Activated CD4-positive, alpha-beta T cell treated with anti-CD3 and anti-CD28 coated beads for 36 hours (primary cell): ENCODE measurements at places on chromosomes 2 and 18. TPM values are rescaled to one million over a fixed set of nuclear protein-coding genes. Genes with fewer than 3 reads are reported as not detected.
A peak's percentile ranks its signal among the peaks of the same experiment; 100 is the strongest.

The REL gene
- total RNA-seq = 55.9 TPM

GRCh38 chr2:153519257-153519875 lies 40.8 kb upstream of the RPRM start:
- peak; percentile 74 for DNase-seq

DNA sequence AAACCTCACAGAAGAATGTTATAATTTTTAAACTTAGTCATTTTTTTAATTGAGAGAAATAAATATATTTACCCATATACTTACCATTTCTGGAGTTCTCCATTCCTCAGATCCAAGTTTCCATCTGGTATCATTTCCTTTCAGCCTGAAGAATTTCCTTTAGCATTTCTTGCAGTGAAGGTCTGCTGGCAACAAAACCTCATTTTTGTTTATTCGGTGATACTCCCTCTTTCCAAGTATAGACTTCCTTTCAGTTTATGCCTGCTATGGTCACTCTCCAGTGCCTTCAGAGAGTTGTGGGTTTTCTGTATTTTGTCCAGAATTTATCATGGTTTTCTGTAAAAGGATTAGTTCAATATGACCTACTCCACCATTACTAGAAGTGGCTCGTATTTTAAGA lies 17.0 kb downstream of the WDPCP start:
- no peak for DNase-seq

- peak; percentile 60 for DNase-seq
Measured at GRCh38 chr18:12990123-12990475, 1.1 kb upstream of the CEP192 start.

DNA sequence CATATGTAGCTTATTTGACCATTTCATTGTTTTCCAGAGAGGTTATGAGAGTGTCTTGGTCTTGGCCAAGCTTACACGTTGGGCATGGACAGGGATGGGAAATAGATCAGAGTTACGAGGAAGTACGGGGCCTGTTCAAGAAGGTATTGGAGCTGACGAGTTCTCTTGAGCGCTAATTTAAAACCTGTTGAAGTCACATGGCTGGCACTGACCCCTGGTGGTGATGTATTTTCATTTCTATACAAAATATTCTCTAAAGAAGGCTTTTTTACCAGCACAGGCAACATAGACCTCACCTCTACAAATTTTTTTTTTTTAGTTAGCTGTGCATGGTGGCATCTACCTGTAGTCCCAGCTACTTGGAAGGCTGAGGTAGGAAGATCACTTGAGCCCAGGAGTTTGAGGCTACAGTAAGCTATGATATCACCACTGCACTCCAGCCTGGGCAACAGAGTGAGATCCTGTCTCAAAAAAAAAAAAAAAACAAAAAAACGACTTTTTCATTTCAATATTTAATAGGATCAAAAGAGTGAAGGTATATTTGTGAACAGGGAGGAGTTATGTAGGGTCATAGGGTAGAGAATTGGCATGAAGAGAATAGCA lies 19.6 kb downstream of the UGP2 start:
- peak; percentile 73 for DNase-seq

- DNase-seq = peak; percentile 57
Measured at GRCh38 chr2:189751080-189751658, 11.4 kb downstream of the OSGEPL1 start.

GRCh38 chr18:42196651-42197050 lies 241.6 kb downstream of the PIK3C3 start:
- no peak for DNase-seq

The NEU4 gene
- total RNA-seq = 0.76 TPM

The STARD7 gene
- 173 TPM for total RNA-seq

The CIDEA gene
- not detected for total RNA-seq

DNA sequence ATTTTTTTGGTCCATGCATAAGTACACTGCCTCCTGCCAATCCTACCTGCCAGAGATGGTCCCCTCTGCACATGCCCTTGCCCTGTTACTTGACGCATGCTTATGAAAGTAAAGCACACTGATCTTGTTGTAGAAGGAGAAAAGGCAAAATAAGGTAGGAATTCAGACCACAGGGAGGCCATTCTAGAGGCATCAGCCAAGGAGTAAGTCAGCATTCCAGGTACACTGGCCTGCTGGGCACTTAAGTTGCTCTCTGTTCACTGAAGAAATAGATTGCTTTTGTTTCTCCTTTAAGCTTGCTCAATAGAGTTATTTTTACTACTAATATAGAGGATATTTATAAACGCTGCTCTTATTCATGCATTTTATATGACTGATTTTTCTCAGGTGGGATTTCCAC lies 604.4 kb downstream of the TDRD15 start:
- DNase-seq = no peak

DNA sequence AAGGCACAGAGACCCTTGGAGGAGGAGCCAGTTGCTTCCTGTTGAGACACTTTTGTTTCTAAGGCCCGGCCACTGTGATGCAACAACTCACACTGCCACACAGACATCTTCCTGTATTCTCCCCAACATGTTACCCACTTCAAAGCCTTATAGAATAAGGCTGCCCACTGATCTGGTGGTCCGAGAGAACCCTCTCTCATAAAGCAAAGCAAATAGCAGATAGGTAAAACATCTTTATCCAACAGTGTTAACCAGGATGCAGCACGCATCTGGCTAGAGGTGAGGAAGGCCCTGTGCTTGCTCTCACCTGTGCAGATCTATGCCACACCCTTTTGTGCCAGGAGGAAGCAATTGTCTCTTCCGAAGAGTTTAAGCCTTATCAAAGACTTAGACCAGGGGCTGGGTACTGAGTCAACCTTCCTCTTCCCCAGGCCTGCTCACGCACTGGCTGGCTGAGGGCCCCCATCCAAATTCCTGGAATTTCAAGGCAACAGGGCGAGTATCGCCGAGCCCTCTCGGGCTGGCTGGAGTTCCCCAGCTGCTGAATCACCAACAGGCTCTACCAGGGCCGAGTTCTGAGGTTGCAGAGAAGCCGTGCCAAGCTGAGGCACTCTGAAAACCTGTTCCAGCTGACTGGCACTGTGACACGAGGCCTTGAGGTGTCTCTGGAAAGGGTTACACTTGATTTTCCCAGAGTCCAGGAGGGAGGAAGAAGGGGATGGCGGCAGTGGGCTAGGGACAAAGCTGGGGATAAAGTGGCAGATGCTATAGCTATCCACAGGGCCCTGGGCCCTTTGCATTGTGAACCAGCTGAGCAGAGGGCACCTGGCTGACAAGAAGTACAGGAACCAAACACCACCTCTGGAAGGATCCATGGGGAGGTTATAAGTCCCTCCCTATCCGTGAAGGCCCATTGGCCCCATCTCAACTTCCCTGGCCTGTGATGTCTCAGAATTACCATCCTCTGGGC lies 29.3 kb downstream of the TGFA start:
- DNase-seq = peak; percentile 56

- DNase-seq = peak; percentile 77
Measured at GRCh38 chr2:71923887-71924533, 223.7 kb downstream of the CYP26B1 start.

GRCh38 chr2:240320204-240320993 lies 115.1 kb upstream of the GPC1 start:
- DNase-seq = no peak

DNA sequence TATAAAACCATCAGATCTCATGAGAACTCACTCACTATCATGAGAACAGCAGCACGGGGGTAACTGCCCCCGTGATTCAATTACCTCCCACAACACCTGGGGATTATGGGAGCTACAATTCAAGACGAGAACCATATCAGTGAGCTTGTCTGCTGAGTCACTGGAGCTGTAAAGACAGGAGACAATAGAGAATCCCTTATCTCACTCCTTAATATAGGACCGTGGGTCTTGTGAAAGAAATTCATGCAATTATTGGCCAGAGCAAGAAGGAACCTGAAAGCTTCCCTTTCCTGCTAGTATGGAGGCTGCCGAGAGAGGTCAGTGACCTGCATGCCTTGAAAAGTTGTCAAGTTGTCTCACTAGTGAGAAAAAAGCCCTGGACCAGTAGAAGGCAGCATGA lies 9.5 kb upstream of the TNFAIP6 start:
- no peak for DNase-seq

DNA sequence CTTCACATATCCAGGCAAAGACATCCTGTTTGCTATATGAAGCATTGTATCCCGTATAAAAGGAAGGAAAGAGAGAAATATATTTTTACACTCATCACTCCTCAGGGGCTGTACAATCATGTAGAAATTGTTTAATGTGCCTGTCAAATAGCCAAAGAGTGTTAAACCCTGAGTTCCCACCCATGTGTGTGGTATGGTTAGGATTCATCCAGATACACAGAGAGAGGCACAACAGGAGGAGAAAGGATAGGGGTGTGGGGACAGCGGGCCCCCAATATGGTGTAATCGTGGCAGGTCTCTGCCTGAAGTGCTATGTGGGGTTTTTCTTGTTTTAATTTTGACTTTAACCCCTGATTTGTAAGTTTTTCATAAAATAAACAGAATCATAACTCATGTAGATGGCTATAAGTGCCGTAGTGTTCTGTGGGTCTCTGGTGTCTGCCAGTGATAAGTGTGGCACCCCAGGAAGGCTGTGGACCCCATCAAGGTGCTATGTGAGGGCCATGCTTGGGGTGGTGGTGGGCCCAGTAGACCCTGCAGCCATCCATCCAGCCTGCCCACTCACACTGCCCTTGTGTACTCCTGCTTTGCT lies 10.2 kb upstream of the IL18R1 start:
- no peak for DNase-seq

DNA sequence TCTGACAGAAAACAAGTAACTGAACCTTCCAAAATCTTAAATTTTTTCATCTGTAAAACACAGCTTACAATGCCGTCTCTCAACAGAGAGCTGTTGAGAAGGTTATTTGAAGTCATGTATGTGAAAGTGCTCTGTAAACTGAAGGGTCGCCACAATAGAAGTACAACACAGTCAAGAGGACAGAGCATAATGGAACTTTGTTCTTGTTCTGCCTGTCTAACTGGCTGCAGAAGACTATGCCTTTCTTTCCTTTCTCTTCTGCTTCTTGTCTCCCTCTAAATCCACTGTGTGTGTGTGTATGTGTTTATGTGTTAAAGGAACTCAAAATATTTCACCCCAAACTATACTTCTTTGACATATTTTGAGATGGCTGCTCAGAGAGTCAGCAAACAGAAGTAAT lies 365.8 kb upstream of the RND3 start:
- no peak for DNase-seq

DNA sequence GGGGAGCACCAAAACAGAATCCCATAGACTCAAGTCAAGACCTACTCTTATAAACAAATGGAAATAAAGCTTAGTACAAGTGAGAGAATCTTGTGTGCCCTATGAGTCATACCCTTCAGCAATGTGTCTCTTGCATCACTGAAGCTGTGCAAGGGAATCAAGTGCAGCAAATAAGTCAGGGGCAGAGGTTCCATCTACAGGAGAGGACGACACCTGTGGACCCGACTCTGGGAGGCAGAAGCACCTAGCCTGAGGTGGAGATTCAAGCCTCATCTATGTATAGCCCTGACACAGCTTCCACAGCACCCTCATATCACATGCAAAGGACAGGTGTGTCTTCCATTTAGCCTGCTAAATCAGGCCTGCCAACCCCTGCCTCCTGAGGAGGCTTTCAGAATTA lies 298.2 kb downstream of the CNTNAP5 start:
- DNase-seq = no peak

DNA sequence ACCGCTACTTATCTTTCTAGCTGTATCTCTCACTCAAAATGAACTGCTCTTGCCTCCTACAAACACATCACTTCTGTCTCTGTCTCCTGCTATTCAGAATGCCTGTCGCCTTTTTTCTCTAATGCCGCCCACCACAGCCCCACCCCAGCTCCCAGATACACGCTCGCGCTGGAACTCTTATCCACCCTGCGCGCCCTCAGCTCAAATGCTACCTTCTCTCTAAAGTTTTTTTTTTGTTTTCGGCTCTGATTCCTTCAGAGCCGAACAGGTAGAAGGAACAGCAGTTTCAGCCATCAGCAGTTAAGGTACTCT lies 3.9 kb upstream of the SOS1 start:
- peak; percentile 52 for DNase-seq

The LYPD6B gene
- total RNA-seq = not detected

- no peak for DNase-seq
Measured at GRCh38 chr2:121828281-121828731, 72.9 kb downstream of the TSN start.

The CHRNG gene
- not detected for total RNA-seq

DNA sequence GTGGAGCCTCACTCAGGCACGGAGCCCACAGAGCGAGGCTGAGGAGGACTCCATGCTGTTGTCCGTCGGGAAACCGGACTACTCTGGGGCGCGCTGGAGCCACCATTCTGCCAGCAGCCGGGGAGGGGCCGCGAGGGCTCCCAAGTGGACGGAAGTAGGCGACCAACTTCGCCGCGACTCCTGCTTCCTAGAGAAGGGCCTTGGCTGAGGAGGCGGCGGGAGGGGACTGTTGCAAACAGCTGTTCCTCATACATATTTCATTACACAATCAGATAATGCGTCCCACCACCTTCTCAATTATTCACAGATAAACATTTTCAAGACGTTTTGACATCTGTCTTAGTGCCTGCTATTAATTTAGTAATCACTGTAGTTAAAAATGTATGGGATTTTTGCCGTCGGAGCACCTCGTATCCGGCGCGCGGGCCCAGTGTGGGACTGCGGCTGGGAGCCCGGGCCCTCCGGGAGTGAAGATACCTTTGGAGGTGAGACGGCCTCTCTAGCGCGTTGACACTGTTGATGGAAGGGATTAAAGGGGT lies 11.7 kb upstream of the SIX3 start:
- DNase-seq = no peak

DNA sequence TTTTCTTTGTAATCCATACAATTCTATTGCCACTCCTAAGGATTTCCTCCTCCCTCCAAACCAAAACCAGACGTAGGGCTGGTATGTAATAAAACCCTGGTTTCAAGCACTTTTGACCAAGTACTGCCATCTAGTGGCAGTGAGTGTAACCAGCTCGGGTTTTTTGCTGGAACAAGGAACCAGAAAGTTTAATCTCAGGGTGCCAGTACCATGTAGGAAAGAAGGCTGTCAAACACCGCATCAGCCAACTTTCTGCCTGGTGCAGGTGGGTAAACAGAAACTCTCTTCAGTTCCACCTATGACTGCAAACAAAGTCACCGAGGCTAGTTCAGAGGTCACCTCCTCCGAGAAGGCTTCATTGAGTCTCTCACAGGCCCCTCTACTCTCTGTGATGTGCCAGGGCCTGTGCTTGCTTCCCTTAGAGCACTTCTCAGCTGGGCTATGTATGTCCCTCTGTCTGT lies 10.2 kb upstream of the THNSL2 start:
- DNase-seq = peak; percentile 67

The KIAA2012 gene
- total RNA-seq = not detected

DNA sequence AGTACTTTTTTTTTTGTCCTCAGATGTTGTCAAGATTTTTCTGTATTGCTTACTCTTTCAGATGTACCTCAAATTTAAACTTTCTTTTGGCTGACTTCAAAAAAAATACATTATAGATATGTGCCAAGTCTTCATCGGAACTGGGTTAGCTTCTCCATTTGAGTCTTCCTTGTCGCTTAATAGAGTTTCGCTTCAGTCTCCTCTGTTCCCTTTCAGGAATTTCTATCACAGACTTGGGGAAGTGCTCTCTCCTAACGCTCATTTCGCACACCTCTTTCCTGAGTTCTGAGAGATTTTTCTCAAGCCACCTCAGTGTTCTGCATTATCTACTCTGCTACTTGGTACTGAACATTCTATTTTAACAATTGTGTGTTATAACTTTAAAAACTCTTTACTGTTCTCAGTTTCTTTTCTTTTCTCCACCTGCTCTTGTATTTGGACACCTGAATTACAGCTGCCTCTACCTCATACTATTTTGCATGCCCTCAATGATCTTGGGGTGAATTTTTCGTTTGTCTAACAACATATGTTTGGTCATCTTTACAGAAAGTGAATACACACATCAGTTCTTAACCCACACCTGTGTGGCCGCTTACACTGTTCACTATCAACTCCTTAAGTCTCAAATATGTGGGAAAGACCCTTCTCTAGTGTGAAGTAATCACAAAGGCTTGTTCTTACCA lies 16.5 kb downstream of the PTPN2 start:
- no peak for DNase-seq

- no peak for DNase-seq
Measured at GRCh38 chr18:55658598-55658997, 70.6 kb upstream of the TCF4 start.
